Glomerular endothelial cell (primary cell): ENCODE measurements at places on chromosomes 11 and 22. TPM values are rescaled to one million over a fixed set of nuclear protein-coding genes. Genes with fewer than 3 reads are reported as not detected.
A peak's percentile ranks its signal among the peaks of the same experiment; 100 is the strongest.

DNA sequence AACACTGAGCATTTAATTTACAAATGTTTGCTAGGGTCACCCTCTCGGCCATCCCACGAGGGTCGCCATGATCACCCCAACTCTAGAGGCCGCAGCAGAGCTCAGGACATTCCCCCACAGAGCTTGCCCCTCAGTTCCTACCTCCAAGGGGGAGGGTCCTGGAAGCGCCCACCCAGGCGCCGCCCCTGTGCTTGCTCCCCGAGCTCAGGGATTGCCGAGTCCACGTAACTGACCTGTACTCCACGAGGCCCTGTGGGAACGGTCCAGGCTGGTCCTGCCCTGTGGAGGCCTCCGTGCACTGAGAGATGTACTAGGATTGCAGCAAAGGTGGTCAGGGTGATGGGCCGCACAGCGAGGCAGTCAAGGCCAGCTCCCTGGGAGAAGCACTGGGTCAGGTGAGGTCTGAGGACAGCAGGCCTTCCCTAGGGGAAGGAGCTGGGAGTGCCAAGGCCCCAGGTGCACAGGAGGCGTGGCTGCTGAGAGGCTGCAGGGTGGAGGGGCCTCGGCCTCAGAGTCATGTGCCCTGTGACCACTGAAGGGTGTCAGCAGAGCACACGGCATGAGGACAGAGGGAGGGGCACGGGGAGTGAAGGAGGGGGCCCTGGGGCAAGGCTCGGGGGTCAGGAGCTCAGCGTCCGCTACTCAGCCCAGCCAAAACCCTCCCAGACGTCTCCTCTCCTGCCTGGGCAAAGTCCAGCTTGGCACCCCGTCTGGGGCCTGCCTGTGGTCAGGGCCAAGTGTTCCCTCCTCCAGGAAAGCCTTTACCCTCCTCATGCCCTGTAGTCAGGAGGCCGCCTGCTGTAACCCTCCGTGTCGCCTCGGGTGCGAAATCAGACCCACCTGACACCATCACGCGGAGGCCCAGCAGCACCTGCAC lies 2.4 kb upstream of the MIOX start:
- no peak for DNase-seq

DNA sequence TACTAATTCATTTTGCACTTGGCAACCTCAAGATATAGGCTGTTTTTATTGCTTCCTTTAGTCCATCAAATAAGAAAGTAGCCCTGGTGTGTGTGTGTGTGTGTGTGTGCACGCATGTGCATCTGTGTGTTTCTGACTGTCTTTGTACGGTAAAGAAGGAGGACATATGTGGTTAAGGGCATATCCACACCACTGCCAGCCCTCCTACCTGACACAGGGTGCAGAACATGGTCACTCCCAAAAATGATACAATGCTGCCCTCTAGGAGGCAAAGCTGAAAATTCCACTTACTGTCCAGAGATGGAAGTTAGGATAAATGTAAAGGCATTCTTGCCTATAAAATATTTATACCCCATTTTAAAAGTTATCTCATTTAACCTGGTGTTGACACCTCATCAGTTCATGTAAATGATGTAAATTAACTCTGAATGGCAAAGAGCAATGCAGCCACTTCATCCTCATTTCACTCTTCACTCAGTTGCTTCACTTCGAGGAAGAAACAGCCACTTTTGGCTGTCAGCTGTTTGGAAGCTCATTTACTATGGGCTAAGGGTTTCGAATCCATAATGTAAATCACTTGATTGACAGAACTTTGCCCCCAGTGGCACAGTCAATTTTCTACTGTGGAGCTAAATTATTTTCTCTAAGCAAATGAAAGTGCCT lies 83.1 kb upstream of the MTNR1B start:
- no peak for DNase-seq

DNA sequence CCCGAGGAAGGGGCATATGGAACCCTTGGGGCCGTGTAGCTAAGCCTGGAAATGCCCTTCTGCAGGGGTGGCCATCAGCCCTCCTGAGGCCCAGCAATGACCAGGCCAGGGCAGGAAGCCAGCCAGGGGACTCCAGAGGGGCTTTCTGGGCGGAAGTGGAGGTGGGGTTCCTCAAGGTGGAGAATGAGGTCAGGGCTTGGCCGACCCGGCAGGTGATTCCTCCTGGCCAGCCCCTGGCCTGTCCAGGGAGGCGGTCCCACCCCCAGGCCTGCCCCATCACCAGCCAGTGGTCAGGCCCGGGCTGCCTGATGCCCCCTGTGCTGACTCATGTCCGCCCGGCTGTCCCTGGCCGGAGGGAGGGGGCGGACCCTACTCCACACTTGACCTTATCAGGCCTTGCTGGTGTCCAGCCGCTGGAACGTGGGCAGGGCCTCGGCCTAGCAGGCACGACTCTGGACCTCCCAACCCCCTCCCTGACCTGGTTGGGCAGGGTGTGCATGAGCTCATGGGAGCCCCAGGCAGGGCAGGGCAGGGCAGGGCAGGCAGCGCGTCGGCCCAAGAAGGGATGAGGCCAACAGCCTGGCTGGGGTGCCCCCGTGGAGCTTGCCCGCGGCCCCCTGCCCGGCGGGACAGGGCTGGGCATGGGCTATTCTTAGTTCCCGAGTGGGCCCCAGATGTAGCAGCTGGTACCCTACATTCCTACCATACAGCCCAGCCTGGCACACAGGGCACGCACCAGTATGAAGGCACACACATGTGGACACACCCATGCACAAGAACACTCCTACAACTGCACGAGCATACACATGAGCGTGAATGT lies 35.9 kb downstream of the RPL3 start:
- peak; percentile 64 for DNase-seq

DNA sequence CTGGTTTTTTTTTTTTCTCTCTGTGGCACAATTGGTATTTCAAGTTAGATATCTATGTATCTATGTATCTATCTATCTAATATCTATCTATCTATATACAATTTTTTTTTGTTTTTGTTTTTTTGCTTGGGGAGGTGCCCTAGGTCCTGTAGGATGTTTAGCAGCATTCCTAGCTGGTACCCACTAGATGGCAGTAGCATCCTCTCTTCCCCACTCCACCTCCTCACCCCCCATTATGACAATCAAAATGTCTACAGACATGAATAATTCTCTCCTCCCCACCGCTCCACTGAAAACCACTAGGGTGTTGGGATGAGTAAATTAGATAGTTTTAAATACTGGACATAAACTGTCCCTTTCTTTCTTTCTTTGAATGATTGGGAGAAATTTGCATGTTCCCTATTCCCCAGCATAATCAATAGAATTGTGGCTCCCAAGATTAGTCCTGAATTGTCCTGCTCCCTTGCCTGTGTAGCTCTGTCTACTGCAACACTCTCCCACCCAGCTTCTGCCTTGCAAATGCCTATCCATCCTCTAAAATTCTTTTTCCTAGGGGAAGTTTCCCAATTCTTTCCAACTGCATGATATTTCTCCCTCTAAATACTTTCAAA lies 1152.4 kb downstream of the LRRC4C start:
- DNase-seq: no peak

The FJX1 gene
- total RNA-seq: 64.6 and 73.2 TPM in 2 replicates

GRCh38 chr11:62705880-62706849 lies 1.1 kb downstream of the BSCL2 start:
- DNase-seq: no peak
